ENCODE measurements at places on chromosomes 5 and 9.

DNA sequence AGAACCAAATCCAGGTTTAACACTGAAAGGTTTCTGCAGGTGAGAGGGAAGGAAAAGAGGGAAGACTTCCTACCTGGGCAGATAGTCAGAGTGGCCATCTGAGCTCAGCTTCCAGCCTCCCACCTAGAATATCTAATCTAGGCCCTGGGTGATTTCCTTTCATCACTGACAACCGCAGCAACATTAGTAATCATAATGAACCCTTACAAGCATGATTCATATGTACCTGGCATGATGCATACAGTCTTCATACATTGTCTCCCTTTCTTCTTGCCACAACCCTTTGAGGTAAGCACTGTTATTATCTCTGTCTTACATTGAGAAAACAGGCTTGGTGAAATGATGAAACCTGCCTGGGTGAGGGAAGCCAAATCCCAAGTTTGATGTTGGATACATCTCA is 13.5 kb downstream of the AFAP1L1 start:
- DNase-seq: no peak

- no peak for DNase-seq
Observed at GRCh38 chr5:76514292-76514691, 108.9 kb downstream of the F2RL2 start.

DNA sequence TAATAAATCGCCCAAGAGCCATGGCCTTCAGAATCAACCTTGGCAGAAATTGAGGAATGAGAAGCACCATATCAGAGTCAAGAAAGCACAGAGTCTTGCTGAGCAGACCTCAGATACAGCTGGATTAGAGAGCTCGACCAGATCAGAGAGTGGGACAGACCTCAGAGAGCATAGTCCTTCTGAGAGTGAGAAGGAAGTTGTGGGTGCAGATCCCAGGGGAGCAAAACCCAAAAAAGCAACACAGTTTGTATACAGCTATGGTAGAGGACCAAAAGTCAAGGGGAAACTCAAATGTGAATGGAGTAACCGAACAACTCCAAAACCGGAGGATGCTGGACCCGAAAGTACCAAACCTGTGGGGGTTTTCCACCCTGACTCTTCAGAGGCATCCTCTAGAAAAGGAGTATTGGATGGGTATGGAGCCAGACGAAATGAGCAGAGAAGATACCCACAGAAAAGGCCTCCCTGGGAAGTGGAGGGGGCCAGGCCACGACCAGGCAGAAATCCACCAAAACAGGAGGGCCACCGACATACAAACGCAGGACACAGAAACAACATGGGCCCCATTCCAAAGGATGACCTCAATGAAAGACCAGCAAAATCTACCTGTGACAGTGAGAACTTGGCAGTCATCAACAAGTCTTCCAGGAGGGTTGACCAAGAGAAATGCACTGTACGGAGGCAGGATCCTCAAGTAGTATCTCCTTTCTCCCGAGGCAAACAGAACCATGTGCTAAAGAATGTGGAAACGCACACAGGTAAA is 4.5 kb downstream of the NFX1 start:
- no peak for DNase-seq

- DNase-seq: no peak
Observed at GRCh38 chr5:120160124-120160895, 303.8 kb upstream of the PRR16 start.

DNA sequence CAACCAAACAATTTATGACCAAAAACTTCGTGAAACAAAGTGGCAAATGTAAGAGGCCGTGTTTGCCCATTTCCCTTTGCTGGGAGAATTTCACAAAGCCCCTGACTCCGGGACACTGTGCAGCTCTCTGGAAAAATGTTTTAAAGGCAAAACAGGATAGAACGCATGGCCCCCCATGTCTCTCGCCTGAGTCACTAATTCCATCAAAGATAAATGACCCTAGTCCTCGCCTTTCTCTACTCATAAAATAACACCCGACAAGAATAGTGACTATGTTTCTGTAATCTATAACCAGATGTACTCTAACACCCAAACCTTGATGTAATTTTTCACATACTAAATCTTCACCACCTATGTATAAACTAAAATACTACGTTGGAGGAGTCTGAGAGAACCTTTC is 55.7 kb upstream of the SAP30L start:
- no peak for DNase-seq

DNA sequence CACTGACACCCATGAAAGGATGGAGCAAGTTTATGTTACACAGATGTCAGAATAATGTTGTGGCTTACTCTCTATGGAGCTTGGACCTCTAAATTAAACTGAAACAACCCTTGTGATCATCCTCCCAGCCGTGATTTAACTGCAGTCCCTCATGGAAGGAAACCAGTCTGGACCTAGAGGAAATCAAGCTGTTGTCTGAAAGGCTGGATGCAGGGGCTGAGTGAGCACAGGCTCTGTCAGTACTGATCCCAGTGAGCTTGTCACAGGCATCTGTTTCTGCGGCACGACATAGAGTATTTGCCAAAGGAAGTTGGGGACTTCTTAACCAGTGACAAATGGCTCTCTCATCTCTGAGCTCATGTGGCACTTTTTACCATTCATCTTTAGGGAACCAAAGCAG is 282.9 kb upstream of the MAP3K1 start:
- DNase-seq: no peak

GRCh38 chr9:112892981-112893380 is 2.3 kb upstream of the SLC46A2 start:
- DNase-seq: no peak

- DNase-seq: no peak
Observed at GRCh38 chr9:128918921-128919320, 1.9 kb upstream of the PHYHD1 start.

- DNase-seq: no peak
Observed at GRCh38 chr9:121714075-121714705, 62.8 kb downstream of the DAB2IP start.

DNA sequence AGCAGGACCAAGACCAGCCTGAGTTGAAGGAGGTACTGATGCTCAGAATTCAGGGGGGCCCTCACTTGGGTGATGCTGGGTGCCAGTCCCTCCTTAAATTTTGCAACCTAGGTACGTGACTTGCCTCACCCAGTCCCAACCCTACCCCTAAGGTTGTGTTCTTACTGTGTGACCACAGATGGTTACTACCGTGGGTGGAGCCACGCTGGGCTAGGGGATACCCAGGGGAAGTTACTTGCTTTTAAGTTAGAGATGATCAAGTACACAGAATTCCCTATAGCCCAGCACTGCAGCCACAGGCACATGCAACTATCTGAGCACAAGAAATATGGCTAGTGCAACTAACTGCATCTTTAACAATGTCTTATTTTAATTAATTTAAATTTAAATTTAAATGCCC is 32.9 kb downstream of the NXNL2 start:
- DNase-seq: peak; percentile 40

DNA sequence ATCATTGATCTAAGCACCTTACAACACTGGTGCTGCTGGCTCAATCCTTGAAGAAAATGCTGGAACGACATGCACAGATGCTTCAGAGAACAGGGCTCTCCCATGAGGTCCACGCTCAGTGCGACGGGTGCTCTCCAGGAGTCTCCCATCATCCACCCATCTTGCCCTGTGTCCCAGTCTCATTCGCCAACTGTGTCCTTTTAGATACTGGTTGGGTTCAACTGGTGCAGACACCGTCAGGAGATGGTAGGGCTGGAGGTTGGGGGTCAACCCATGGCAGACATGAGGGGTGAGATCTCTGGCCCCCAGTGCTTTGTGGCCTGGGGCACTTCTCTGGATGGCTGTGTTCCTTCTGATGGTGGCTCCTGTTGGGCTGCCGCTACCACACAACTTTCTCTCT is 1.6 kb upstream of the OBP2B start:
- no peak for DNase-seq

DNA sequence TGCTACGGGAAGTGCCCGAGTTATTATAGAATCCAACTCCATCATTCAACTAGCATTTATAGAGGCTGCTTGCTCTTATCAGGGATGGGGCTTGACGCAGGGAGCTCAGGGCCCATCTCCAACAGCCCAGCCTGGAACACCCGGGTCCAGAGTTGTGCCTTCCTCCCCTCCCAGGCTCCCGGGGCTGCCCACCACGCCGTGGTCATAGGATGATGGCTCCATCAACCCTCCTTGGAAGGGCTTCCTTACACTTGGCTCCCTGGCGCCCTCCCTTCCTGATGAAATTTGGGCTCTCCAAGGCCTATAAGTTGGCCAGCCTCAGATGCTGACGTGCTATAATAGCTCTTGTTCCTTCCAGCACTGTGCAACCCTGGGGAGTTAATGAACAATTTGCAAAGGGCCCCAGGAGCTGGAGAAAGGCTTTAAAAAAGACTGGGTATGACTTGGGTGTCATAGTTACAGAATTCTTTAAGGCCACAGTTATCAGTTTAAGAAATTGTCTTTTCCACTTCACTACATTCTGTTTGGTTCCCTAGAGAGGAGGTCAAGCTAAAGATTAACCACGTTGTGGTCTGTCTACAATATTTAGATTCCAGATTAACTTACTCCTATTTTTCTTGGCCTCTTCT is 42.5 kb upstream of the GADD45G start:
- DNase-seq: no peak

- no peak for DNase-seq
Observed at GRCh38 chr5:76483433-76483832, 80.3 kb downstream of the IQGAP2 start.

GRCh38 chr5:178319541-178320041 is 87.0 kb upstream of the PHYKPL start:
- no peak for DNase-seq

GRCh38 chr9:129095908-129096307 is 14.7 kb downstream of the CRAT start:
- DNase-seq: no peak

DNA sequence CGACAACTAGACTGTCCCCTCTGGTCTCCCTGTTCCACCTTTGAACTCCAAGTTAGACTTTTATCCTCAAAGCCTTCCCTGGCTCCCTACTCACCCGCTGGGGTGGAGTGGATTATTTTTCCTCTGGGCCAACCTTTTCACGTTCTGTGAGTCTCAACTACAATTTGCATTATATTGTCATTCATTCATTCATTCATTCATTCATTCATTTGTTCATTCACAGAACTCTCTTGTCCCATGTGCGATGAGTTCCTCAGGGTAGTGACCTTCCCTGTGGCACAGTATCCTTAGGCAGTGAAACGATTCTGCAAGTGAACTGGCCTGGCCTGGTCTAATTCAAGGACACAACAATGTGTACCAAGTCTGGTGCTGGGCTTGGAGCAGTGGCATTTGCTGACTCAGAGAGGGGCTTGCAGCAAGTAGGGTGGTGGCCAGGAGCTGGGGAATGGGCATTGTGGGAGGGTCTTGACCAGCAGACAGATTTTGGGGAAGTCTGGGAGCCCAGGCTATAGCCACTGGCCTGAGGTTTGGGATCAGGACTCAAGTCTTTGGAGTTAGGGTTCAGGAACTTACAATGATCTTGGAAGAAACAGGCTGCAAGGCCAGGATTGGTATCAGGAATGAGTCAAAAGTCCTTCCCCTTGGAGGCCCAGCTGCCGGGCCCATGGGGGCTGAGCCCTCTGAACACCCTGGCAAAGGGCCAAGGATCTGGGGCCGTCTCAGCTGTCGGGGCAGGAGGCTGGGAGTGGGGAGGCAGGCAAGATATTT is 37.2 kb upstream of the COL15A1 start:
- DNase-seq: no peak

- no peak for DNase-seq
Observed at GRCh38 chr5:7850395-7851239, at the start of gene CFAP90. CFAP90 (minus strand) TSS chr5:7851133; CDS start chr5:7851021, 112 bp downstream.

DNA sequence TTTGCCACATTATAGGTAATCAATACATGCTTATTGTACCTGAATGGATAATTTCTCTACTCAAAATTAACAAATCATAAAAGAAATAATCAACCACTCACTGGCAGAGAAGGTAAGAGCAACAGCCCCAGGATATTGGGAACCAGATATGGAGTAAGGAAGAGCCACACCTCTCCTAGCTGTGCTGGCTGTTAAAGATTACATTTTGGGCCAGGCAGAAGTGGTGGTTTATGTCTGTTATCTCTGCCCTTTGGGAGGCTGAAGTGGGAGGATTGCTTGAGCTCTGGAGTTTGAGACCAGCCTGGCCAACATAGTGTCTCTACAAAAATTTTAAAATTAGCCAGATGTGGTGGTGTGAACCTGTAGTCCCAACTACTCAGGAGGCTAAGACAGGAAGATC is 56.4 kb downstream of the BHMT start:
- no peak for DNase-seq

DNA sequence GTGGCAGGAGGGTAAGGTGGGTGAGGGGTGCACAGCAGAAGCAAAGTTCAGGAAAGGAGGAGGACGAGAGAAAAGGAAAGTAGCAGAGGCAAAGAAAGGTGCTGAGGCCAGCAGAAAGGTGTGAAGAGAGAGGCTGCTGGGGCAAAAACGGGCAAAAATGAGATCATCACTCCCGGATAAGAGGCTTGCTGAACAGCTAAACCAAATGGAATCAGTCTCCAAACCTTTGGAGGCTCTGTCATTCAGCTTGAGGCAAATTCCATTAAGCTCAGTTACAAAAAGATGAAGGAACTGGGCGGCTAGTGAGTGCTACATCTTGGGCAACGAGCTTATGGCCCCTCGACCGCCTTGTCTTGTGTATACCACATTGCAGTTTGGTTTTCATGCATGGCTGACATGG is 136.4 kb downstream of the FSTL4 start:
- no peak for DNase-seq

DNA sequence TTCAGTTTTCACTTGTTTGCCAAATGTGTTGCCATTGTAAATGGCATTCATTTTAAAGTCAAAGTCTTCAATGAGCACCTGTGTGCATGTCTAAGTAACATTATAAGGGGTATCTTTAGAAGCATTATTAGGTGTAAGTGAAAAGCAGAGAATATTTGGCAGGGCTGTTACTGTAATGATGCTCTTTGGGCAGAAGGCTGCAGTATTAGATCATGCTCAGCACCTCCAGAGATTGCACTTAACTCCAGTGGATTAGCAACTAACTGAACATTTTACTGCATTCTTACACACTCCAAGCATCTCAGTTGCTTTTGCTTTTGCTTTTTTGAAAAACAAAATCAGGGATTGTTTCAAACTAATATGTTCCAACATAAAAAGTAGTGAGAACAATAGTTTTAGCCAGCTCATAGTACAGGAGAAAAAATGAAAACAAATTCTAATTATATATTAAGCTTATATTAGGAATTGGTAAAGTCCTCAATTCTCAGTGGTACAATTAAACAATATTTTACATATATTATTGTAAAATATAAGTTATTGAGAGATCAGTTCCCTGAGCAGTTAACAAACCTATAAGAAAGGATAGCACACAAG is 1740.9 kb upstream of the CDH9 start:
- DNase-seq: no peak

DNA sequence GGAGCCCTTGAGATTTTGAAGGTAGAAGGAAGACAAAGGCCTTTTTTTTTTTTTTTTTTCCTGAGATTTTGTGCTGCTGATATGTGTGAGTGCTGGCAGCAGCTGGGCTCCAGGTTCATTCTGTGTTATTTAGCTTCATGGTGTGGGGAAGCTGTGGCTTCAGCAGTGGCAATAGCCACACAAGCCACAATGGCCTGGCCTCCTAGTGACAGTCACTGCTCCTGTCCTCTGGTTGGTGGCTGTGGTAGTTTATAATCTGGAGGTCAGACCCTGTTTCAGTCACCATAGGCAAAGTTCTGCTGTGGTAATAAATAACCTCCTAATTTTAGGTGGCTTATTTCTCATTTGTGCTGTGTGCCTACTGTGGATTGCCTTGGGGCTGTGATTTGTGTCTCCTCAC is 28.2 kb upstream of the GPR151 start:
- DNase-seq: no peak

Measured in activated CD4-positive, alpha-beta T cell treated with anti-CD3 and anti-CD28 coated beads, Interleukin-2, Interleukin-6, amounts not matched to agents 100 ng/mL and 50 ng/mL, durations not matched to agents 16 hours and 8 hours (primary cell).